Omental fat pad (tissue), 4 donors: ENCODE measurements at places on chromosomes 1 and 21.
A peak's percentile ranks its signal among the peaks of the same experiment; 100 is the strongest.

GRCh38 chr1:86776108-86776507, 71.7 kb downstream of the SH3GLB1 start:
- DNase-seq, result no peak

- DNase-seq, result no peak
Measured at GRCh38 chr21:38646213-38646837, 148.0 kb upstream of the ERG start.

GRCh38 chr1:32736812-32737791, 34.5 kb upstream of the SYNC start:
- no peak for DNase-seq

- DNase-seq, result no peak
Measured at GRCh38 chr1:49319426-49319963, 542.8 kb upstream of the BEND5 start.

GRCh38 chr1:147475488-147475887, 65.8 kb upstream of the BCL9 start:
- no peak for DNase-seq

DNA sequence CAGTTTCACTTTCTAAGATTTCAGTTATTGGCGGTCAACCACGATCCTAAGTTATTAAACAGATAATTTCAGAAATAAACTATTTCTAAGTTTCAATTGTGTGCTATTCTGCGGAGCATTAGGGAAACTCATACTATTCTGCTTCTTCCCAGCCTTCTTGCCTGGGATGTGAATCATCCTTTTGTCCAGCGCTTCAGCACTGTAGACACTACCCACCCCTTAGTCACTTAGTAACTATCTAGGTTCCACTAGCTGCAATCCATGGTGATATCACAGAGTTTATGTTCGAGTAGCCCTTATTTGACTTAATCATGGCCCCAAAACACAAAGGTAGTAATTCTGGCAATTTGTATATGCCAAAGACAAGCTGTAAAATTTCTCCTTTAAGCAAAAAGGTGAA, 279.9 kb upstream of the ADAMTS5 start:
- DNase-seq, result no peak

GRCh38 chr1:7418442-7419080, 352.5 kb upstream of the VAMP3 start:
- peak; percentile 12 for DNase-seq

DNA sequence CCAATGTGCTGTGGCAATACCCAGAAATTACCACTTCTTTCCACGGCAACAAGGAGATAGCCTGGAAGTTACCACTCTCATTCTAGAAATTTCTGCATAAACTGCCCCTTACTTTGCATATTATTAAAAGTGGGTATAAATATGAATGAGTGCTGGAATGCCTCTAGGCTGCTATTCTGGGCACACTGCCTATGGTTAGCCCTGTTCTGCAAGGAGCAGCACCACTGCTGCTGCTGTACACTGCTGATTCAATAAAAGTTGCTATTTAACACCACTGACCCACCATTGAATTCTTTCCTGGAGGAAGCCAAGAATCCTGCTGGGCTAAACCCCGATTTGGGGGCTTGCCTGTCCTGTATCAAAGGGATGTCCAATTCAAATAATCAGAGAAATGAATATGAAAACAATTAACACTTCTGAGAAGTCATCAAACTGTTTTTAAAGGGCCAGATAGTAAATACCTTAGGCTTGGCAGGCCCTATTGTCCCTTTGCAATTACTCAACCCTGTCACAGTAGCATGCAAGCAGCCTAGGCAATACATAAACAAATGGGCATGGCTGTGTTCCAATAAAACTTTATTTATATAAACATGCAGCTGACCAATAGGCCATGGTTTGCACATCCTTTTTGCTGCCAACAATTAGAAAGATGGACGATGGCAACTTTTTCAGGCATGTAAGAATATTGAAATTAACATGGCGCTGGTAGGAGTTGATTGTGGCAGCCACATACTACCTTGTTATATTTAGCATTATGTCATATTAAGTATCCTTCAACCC, 369.4 kb upstream of the B3GALT2 start:
- no peak for DNase-seq

DNA sequence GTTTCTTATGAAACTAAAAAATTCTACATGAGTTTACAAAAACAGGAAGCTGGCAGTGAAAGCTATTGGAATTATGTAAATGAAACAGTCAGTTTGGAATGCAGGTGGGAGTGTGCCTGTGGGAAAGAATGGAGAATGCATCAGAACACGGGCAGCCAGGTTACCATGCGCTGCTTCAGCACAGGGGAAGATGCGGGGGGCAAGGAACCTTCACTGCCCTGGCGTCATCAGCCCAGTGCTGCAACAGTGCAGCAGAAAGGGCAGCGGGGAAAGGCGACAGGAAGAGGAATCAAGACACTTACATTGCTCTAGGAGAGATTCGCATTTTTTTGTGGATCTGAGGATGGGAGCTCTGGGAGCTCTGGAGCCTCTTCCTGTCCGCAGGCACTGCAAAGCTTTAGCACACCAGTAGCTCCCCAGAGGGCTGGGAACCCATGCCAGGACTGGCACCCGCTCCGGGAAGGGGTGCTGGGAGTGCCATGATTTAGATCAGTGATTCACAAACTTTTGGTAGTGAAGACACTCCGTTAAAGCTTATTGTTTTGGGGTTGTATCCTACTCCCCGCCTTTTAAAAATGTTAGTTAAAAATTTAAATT, 64.1 kb upstream of the WDR26 start:
- no peak for DNase-seq

- no peak for DNase-seq
Measured at GRCh38 chr1:63524201-63524600, 876 bp downstream of the EFCAB7 start.

DNA sequence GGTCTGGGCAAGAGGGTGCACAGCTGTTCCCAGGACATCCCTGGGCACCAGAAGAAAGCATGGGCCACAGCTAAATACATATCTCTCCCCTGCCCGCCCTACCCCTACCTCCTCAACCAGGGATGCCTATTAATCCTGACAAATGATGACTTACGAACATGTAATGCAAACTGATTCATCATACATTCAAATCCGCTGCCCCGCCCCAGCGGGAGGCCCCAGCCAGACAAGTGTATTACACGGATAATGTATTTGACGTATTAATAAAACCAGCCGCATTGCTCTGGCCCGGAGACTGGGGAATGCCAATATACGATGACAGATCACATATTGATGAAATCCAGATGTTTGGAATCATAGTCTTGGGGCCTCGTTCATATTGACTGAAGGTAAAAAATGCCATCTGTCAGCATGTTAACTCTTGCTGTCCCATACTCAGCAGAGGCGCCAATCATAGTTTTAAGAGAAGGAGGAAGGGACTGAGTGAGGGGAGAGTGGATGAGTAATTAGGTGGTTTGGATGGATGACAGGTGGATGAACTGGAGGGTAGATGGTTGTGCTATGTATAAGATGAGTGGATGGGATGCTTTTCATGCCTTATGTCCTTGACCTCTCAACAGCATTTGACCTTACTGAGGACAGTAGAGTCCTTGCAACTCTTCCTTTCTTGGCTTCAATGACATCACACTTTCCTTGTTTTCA, 68.2 kb downstream of the TMEM53 start:
- DNase-seq, result no peak

GRCh38 chr21:36654324-36654723, 44.6 kb upstream of the SIM2 start:
- no peak for DNase-seq

GRCh38 chr1:38152351-38153065, 105.9 kb upstream of the POU3F1 start:
- no peak for DNase-seq

- DNase-seq, result no peak
Measured at GRCh38 chr1:185112356-185112755, 44.4 kb downstream of the TRMT1L start.

- no peak for DNase-seq
Measured at GRCh38 chr1:32199043-32199716, 1.2 kb upstream of the CCDC28B start.

DNA sequence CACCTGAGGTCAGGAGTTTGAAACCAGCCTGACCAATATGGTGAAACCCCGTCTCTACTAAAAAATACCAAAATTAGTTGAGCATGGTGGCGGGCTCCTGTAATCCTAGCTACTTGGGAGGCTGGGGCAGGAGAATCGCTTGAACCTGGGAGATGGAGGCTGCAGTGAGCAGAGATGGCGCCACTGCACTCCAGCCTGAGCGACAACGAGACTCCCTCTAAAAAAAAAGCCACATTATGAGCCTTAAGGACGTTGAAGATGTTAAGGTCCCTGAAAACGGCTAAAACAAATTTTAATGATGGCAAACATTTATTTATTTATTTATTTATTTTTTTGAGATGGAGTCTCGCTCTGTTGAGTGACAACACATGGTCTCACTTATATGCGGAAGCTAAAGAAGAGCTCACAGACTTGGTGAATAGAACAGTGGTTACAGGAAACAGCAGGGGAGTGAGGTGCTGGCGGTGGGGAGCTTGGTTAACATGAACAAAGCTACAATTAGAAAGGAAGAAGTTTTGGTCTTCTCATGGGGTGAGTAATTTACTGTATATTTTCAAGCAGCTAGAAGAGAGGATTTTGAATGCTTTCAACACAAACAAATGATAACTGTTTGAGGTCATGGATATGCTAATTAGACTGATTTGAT, 47.1 kb downstream of the TCP10L start:
- no peak for DNase-seq

GRCh38 chr1:160078512-160079195, 2.7 kb upstream of the KCNJ9 start:
- DNase-seq, result no peak

DNA sequence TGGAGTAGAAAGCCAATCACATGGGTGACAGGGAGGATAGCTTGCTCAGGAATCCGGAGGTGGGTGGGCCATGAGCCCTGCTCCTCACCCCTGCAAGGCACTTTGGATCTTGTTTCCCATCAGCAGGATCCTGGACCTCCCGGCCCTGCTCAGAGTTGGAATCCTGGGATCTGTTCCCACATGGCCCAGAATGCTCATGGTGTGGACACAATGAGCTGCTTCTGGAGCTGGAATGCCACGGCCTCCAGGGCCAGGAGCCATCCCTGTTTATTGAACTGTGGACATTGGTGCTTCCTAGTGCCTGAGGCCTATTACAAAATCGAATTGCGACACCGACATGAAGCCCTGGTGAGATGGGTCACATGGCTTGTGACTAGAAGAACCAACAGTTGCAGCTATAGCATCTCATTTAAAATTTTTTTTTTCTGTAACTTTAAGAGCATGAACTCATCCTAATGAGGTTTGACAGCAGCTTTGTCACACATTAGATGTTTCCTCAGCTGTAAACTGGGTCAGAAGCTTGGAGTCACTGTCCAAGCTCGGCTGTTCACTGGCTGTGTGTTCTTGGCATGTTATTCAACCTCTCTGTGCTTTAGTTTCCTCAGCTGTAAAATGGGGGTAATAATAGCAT, 40.4 kb upstream of the GOLT1A start:
- DNase-seq, result no peak

DNA sequence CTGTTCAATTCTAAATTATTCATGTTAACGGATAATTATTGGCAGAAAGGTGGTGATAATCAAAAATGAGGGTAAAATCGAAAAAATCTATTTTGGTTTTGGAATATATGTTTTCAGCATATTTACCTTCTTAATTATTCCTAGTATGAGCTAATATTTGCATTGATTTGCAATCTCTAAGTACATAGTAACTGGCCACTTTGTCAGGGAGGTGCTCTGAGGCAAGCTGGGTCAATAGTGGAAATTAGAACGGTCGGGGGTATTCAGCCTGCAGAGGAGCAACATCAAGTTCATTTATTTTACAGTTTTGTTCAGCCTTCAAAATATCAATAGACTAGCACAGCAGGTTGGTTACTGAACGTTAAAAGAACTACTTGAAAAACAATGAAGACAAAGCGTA, 1.8 kb downstream of the OTUD7B start:
- DNase-seq, result no peak

GRCh38 chr21:31132574-31133242, 94.4 kb upstream of the KRTAP19-8 start:
- no peak for DNase-seq

DNA sequence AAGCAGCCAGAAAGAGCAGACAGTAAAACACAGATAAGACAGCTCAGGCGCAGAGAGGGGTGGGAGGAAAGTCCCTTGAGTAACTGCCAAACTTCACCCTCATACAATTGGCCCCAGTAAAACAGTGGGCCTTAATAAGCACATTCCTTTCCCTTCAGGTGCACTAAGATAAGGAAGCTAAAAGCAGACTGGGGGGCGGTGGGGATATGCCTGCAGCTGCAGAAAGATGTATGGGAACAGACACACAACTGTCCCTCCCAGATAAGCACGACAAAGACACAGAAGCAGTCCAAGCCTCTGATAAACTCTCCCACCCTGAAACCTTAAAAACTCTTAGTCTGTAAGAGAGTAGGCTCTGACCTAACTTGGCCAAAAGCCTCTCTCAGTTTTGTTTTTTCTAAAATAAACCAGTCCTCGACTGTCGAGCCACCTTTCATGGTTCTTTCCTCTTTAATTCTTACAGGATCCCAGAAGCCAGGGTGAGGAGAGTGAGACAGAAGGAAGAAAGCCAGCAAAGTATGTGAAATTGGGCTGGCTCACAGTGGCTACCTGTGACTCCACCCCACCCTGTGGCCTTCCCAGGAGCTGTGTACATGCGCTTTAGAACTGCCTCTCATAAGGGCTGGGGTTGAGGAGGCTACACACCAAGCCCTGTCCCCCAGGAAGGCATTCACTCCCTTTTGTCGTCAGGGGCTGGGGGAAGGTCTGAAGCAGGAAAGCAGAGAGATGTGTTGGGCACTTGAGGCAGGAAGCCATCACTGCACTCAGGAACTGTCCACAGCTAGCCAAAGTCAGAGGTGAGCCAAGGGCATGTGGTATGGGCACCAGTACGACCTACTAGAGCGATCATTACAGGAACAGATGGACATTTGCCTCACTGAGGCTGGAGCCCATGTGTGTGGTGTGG, 4.6 kb downstream of the PGLYRP4 start:
- DNase-seq, result no peak

DNA sequence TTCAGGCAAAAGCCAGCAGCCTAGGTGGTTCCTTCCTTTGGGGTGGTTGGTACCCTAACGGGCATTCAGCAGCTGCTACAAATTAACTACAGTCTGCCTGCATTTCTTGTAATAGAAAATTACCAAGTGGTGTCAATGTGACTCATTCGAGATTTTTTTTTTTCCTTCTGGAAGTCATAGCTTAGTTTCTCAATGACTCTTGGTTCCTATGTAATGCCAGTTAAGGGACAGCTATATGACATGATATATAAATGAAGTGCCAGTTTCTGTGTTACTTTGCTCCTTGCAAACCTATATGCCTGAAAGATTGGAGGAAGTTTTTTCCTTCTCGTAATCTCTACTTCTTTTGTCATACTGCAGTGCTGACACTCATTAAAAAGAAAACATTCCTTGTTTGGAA, 2.6 kb downstream of the MGST3 start:
- no peak for DNase-seq

DNA sequence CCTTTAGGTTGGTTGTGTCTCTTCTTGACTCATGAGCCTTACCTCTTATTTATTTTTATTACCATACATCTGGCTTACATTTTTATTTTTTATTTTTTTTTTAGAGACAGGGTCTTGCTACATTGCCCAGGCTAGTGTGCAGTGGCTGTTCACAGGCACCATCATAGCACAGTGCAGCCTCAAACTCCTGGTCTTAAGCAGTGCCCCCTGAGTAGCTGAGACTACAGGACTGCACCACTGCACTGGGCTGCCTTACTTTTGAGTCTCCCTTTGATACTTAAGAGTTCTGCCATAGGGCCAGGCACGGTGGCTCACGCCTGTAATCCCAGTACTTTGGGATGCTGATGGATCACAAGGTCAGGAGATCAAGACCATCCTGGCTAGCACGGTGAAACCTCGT, 76.4 kb upstream of the MACF1 start:
- no peak for DNase-seq

- DNase-seq, result no peak
Measured at GRCh38 chr1:96425382-96426129, 296.0 kb upstream of the PTBP2 start.
